Fibroblast of skin of left biceps (primary cell): ENCODE measurements at places on chromosomes 12 and 14.

DNA sequence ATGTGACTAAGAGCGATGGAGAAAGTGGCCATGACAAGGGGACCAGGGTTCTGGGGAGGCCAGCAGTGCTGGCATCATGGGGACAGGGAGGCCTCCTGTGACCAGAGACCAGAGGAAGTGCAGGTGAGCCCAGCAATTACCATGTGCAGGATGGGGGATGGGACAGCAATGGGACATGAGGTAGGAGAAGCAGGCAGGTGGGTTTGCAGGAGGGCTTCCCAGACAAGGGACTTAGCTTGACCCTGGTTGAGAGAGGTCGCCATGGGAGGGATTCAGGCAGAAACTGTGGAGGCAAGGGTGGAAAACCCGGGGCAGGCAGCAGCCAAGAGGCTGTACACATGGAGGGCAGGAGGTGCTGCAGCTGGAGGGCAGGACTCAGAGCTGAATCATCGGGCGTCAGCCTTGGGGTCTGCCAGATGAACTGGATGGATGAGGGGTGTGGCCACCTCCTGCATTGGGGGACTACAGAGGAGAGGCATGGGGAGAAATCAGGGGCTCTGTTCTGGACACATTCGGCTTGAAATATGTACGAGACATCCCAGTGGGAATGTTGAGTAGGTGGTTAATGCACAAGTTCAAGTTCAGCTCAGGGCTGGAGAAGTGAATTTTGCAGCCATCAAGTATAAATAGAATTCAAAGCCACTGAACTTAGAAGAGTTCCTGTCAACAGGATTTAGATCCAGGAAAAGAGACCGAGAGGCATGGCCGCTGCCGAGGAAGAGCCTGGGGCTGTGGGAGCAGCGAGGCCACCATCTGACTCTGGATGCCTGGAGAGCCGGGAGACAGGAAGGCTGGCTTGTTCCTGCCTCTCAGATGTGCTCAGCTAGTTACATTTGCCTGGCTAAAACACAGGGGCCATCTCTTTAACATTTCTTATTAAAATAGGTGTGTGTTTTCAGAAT lies 36.6 kb downstream of the SFSWAP start:
- no peak for DNase-seq

GRCh38 chr14:103624860-103625259 lies 4.2 kb upstream of the KLC1 start:
- DNase-seq = no peak

- DNase-seq = no peak
These were observed 280.0 kb upstream of the CRY1 start for GRCh38 chr12:107373238-107373809.

GRCh38 chr12:58847901-58848600 lies 72.3 kb downstream of the LRIG3 start:
- DNase-seq = no peak

DNA sequence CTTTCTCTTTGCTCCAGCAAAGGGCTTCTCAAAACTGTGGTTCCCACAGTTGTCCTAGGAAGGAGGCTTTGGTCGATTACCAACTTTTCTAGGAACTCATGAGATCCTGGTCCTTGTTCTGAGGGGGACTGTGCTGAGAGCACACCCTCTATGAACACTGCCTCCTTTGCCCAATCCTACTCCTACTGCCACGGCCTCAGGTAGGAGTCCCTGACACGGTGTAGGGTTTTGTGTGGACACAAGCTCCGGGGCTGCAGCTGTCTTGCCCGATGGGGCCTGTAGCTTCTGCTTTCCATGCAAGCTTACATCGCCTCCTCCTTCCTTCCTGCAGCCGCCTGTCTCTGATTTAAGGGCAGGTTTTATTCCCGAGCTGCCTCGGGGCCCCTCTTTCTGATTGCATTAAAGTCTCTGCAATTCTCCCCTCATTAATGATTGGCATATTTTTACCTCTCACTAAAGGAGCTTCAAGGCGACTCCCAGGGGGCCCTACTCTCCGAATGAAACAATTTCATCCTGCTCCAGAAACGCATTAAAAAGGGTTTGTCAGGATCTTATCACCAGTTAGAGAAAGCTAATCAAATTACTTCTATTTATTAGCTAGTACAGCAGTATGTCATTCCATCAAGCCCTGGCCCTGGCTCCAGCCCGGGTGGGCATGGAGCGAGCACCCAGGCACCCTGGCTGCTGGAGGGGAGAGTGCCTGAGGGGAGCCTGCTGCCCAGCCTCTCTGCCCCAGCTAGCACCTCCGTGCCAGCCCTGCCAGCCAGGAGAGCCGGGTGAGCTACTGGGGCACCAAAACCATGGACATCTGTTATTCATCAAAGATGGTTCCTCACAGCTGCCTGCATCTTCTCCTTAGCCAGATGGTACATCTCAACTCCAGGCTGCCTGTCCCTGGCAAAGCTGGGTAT lies 38.0 kb upstream of the ESRRB start:
- DNase-seq = no peak

DNA sequence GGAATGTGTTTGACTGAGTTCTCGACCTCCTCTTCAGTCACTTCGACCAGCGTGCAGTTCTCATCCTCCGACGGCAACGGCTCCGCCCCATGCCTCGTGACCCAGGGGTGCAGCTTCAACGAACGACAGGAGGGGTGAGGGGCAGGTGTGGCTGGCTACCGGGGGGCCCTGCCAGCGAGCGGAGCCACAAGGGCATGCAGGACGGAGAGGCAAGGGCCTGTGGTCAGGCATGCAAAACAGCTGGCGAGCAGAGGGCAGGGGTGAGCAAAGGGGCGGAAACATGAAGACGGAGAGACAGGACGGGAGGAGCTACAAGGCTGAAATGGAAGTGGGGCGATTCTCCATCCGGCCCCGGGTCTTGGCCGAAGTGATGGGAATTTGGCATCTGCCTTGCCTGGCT lies 38.7 kb downstream of the P2RX4 start:
- no peak for DNase-seq

DNA sequence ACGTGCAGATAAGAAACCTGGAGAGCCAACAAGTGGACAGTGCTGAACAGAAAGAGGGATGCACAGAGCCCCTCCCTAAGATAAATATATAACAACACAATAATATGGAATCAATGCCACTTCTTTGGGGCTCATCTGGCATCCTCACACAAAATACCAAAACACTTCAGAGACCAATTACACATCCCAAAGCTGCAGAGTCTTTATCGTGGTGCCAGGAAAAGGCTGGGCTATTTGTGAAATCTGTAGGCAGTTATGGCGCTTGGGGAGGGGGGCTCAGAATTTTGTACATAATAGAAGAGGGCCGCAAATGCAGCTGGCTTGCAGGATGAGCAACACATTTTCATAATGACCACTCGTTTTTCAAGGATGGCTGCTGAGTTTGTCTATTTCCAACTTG lies 160.4 kb upstream of the NOS1 start:
- no peak for DNase-seq

DNA sequence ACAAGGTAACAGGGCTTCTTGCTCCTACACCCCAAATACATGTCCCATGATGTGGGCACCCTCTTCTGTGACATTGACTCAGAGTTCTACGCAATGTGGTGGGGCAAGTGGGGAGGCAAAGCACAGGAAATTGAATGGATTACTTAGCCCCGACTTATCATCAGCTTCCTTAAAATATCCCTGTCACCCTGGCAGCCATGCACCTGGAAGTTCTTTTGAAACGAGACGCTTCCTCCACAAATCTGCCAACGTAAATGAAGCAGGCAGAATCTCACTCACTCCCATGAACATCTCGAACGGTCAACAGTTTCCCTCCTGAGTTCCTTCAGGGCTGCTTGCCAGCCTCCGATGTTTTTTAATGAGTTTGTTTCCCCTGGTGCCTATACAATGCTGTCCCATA lies 33.5 kb downstream of the RNFT2 start:
- DNase-seq = no peak

- DNase-seq = no peak
These were observed 90.3 kb downstream of the DDHD1 start for GRCh38 chr14:53062856-53063255.

GRCh38 chr14:71194251-71194650 lies 287.0 kb downstream of the PCNX1 start:
- no peak for DNase-seq

GRCh38 chr14:99793213-99794150 lies at the start of gene EML1:
EML1 (plus strand) TSS chr14:99793413; CDS start chr14:99793477, 64 bp downstream.
- DNase-seq = peak; percentile 62

- no peak for DNase-seq
These were observed 3.5 kb downstream of the LMO3 start for GRCh38 chr12:16602412-16602811.

DNA sequence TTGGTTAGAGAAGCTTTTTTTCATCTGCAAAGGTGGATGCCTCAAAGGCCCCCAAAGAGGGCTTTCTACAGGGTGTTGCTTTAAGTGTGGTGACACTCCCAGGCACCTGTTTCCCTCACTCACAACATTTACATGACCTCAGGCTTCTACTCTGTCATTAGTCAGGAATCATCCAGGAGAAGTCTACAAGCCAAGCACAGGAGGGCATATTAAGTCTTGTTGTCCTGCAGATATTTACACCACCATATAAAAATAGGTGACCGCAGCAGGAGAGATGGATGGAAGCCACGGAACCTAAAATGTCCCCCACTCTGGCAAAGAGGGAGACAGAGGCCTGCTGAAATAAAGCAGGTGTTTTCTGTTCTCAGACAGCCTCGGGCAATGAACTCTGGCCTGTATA lies 7.5 kb upstream of the DPF3 start:
- DNase-seq = no peak

- no peak for DNase-seq
These were observed 13.6 kb downstream of the PAH start for GRCh38 chr12:102903337-102904007.

DNA sequence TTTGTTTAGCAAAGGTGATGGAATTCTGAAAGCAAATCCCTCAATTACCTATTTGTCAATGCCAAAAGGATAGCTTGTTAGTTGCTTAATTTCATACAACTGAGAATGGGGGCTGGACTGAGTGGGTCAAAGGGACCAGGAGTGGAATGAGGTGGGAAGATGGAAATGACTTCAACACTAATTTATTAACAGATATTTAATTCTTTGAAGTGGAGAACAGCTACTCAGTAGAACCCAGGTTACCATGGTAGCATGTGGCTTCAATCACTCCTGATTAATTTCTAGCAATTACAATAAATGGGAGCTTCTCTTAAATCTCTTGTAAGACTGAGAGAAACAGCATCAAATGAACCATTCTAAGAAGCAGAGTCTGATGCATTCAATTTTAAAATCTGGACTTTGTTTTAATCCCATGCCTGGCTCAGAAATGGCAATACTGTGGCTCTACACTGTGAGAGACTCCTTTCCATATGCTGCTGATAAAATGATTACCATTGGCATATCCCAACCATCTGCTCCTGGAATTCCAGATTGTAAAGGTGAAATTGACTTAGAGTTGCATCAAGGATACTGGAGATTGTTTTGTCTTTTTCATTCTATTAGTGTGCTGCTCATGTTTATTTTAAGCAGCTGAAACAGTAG lies 607.8 kb downstream of the SNAPC1 start:
- no peak for DNase-seq

DNA sequence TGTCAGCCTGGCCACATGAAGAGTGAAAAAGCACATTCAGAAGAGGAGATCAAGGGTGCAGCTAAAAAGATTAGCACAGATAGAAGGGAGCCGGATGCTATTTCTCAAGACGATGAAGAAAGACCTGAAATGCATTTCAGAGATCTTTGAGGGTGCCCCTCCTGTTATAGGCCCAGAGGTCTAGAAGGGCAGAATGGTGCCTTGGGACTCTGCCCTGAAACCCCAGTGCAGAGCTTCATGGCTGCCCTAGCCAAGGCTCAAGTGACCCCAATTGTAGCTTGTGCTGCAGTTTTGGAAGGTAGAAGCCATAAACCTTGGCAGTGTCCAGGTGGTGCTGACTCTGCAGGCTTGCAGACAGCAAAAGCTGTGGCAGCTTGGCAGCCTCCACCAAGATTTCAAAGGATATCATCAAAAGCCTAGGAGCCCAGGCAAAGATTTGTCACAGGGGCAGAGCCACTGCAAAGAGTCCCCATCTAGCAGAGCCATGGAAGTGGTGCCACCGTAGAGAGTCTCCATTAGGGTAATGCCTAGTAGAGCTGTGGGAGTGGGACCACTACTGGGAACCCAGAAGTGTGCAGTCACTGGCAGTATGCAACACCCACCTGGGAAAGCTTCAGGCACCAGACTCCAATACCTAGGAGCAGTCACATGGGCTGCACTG lies 6.4 kb downstream of the LACRT start:
- no peak for DNase-seq

DNA sequence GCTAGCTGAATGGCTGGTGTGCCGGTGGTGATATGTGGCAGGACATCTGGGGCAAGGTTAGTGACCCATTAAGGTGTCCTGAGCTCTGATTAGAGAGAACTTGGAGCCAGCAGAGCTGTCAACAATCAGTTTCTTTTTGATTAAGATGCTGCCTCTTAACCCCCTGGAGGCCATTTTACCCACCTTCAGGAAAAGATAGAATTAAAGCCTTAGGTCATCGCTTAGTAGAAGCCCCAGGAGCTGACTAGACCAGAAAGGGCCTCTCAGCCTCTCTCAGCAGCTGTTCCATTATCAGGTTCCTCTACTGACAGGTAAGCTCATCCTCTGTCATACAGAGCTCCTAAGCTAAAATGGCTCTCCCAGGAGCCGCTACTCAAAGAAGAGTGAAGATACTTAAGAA lies 339.0 kb downstream of the FUT8 start:
- no peak for DNase-seq

GRCh38 chr12:12207746-12208145 lies 59.1 kb downstream of the LRP6 start:
- DNase-seq = no peak

DNA sequence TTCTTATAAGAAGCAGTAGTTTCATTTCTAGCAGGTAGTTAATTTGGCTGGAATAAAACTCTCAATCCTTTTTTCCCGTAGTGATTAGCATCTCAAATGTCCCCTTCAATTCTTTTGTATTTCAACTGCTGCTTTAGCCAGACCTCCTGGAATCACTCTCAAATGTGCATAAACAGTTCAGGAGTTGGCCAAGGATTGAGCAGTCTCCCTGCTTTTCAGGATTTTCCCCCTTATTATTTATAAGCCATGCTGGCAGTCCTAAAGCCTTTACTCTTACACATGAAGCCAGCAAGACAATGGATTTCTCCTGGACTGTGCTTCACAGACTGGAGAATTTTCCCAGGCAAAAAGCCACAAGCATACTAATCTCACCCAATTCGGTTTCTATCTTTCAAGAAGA lies 950.1 kb downstream of the VRK1 start:
- no peak for DNase-seq

- DNase-seq = no peak
These were observed 2.3 kb upstream of the CD69 start for GRCh38 chr12:9763025-9763424.

GRCh38 chr12:87382436-87382835 lies 646.8 kb downstream of the C12orf50 start:
- no peak for DNase-seq

DNA sequence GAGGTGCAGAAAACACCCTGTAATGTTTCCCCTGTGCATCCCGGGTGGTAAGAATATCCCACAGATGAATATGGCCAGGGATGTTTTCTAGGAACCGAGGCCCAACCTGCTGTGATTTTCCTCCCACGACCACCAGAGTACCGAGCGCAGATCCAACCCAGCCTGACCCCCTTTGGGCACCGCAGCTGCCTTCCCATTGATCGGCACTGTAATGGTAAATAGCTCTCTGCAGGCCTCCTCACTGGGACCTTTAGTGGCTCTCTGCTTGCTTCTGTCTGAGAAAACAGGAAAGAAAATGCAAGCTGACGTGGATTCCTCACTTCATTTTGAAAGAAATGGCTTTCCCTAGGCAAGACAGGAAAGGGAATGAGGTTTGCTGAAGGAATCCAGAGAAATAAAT lies 2.4 kb upstream of the RAB15 start:
- no peak for DNase-seq
